PC-9 (cell line): ENCODE measurements at places on chromosomes 4 and X.

DNA sequence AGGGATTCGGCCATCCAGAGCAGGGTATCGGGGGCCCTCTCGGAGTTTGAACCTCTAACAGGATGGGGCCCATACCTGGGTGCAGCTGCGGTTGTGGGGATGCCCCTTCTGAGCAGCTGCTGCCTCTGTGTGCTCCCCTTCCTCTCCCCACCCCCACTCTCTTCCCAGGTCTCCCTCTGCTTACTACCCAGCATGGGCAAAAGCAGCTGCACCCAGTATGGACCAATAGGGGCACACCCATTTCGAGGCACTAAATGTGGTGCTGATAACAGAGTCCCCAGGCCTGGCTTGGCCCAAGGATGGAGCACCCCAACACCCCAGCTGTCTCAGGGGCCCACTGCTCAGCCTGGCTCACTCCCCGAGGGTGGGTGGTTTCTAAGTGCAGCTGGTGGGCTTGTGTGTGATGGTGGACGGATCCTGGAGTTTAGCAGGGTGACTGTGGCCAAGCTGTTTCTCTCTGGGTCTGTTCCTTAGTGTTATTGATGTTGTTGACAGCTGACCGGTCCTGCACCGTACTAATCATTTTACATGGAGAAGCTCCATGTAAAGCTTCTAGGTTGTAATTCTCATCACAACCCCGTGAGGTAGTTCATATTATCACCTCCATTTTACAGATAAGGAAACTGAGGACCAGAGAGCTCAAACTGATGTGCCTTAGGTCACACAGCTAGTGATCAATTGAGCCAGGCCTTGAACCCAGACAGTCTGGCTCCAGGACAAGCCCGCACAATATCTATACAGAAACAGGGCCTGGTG is 13.1 kb upstream of the KIAA0232 start:
- no peak for DNase-seq

GRCh38 chrX:14902537-14902936 is 29.3 kb downstream of the MOSPD2 start:
- DNase-seq = no peak

DNA sequence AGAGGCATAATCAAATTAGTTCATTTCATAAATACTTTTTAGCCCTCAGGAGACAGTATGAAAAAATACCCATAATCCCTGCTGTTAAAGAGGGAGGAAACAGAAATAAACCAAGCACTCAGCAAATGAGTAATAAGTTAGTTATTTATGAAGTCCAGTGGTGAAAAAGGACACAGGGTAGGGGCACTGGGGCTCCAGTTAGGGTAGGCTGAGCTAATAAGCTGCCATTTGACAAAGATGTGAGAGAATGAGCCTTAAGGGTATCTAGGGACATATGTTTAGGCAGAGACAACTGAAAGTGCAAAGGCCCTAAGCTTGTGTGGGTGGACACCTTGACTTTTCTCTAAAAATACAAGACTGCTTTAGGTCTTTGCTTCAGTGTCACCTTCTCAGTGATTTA is 94.4 kb downstream of the IL15 start:
- DNase-seq = no peak

DNA sequence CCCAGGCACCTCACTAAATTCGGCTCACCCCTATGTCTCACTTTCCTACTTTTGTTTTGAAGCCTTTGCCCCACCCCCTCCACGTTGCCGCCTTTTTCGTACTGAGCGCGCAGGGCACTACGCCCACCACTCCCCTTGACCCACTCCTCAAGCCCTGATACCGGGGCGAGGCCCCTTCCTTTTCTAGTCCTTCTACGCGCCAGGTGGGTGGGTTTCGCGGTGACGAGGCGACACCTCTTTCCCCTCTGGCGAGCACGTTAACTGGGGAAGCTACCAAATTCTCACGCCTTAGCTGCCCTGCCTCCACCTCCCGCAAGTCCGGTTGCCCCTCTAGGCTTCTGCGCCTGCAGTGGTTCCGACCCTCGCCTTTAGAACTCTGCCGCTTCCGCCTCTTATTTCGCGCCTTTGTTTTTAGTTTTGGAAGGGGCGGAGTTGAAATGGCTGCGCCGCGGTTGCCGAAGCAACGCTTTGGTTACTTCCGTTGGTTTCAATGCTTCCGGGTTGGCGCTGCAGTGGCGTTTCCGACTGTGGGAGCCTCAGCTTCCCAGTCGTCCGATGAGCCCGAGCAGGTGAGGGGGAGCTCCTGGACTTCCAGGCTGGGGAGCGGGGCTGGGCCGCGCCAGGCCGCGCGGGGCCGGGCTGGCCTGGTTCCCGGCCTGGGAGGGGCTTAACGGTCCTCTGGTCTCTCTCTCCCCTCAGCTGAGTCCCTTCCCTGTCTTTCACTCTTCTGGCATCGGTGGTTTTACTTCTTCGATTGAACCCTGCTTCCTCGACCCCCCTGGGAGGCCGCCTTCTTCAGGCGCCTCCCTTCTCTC is at the start of gene SLC25A14:
Gene SLC25A14 (plus strand): TSS at position 512 of the 815 bp plus-strand sequence. CDS start 360 bp downstream, outside the sequence.
- DNase-seq = peak; percentile 82

DNA sequence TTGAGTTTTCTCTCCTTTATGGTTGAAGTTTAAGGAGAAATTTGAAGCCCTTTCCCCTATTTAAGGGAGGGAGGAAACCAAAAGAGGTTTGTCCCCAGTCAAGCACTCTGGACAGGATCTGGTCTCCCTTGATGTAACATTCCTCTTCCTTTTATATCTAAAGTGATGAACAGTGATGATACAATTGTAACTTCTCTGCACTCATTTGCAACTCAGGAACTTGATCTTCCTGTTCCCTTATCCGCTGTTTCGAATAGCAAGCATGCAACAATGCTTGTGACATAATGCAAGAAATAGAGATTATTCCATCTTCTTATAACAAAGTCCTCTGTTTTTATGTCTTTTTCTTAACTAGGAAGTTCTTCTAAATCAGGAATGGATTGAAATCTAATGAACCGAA is 18.3 kb downstream of the ALPK1 start:
- DNase-seq = no peak

GRCh38 chr4:156609421-156609820 is 362.2 kb downstream of the PDGFC start:
- DNase-seq = no peak

DNA sequence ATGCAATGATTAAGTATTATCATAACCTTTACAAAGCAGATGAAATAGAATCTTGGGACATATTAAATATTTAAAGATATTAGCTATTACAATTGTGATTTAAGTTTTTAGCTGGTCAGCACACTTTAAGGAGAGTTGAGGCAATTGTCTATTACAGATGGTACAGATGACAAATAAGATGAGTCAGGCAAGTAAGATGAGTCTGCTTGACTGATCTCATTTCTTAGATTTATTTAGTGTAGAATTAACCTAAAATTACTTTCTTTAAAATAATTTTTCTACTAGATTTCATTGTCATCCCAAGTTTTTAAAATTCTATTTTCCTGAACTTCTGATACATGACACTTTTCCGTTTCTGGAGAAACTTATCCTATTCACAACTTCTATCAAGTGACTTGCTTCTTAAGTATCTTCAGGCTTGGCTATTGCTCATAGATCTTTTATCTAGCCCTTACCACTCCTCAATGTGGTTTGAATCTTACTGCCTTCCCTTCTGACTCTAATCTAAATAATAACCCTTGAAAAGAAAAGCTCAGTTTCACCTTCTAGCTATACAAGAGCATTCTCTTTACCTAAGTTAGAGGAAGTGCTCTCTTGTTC is 32.9 kb downstream of the CXCL1 start:
- DNase-seq = no peak

- DNase-seq = no peak
These were observed 791.9 kb downstream of the FAT4 start for GRCh38 chr4:126106658-126107057.

- no peak for DNase-seq
These were observed 34.2 kb downstream of the LDB2 start for GRCh38 chr4:16864199-16864598.

GRCh38 chr4:8893624-8894423 is 22.2 kb upstream of the HMX1 start:
- DNase-seq = no peak

- DNase-seq = no peak
These were observed 127.9 kb upstream of the FTHL17 start for GRCh38 chrX:31199840-31200114.

GRCh38 chr4:53431052-53431451 is 53.6 kb downstream of the FIP1L1 start:
- no peak for DNase-seq

DNA sequence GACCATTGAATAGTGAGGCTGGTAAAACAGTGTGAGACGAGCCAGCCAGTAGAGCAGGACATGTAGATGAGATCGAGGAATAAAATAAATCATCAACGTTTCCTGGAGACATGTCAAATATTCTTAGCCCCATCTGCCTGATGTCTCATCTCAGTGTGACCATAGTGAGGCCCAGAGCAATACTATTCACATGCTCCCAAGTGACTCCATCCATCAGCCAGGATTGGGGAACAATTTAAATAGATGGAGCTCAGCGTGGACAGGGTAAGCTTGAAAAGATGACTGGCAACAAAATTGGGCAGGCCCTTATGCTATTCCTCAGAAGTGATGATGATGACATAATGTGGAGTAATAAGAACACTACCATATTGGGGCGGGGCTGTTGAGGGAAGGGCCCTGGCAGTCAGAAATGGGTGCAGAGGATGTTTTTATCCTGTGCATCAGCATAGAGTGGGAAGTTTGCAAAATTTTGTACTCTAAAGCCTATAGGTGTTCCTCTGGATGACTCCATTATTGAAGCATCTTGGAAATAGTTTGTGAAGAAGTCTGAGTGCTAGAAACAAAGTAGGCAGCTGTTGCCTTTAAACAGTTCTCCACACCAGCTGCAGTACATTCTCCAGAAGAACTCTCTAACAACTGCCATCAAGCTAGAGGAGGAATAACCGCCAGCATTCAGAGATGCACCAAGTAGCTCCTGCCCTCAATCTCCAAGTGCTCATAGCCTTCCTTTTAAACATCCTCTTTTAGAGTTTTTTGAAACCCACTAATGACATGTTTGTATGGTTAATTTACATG is 333.0 kb downstream of the DCHS2 start:
- DNase-seq = no peak

GRCh38 chrX:67614423-67614822 is 70.6 kb downstream of the AR start:
- no peak for DNase-seq

GRCh38 chrX:22559506-22559905 is 286.8 kb downstream of the CBLL2 start:
- no peak for DNase-seq

DNA sequence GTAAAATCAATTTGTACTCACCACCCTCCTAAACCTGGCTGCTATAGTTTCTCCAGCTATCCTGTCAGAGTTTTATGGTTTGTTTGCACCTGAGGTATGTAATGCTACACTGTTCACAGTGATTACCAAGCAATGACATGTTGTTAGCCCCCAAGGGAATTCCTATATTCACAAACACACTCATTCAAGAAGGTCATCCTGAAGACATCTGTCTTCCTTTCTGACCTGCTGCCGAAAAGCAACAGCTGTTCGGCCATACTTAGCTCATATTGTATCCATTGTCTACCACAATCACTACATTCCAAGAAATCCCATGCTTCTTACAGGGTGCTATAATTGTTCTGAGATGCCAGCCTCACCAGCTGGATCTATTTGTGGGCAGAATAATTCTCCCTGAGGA is 160.1 kb upstream of the GYPA start:
- no peak for DNase-seq

- no peak for DNase-seq
These were observed 52.2 kb upstream of the HGFAC start for GRCh38 chr4:3389233-3390215.

- DNase-seq = no peak
These were observed 17.1 kb downstream of the PPP2R3B start for GRCh38 chrX:369563-370101.

DNA sequence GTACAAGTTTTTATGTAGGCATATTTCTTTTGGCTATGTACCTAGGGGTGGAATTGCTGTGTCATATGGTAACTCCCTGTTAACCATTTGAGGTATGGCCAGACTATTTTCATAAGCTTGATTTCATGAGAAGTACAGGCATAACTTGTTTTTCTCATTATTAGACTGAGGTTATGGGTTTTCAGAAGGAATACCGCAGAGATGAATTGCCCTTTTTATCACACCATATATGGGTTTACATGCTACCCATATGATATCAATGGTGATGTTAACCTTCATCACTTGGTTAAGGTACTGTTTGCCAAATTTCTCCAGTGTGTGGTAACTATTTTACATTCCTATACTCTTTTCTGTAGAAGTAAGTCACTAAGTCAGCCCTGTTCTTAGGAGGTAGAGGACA is 23.5 kb downstream of the RAB40A start:
- DNase-seq = no peak

DNA sequence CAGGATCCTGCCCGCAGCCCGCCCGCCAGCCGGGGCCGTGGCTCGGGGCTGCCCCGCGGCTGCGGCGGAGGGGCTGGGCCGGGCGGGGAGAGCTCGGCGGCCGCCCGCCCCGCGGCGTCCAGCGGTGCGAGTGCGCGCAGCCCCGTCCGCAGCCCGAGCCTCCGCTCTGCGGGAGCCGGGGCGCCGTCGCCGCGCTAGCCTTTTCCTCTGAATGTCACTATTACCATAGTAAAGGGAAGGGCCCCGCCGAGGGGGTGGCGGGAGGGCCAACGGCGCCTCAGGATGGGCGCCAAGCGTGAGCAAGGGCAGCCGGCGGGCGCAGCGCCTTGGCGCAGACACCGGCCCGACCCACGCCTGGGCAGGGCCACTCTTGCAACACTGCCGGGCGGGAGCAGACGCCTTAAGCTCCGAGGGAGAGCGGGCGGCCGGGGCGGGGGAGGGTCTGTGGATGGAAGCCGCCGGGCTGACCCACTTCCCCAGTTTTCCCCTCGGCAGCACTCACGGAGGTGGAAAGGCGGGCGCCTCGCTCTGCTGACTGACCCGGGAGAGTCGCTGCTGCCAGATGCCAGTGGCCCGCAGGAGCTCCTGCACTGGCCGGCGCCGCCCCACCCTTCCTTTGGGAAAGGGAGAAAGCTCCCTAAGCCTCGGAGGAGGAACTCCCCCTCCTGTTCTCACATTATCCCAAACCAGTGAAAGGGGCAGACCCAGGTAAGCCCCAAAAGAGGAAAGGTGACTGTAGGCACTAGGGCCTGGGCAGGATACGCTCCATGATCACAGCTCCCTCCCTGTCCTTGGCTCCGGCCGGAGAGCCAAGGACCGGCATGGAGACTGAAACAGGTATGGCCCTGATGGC is 329.4 kb downstream of the HNRNPD start:
- peak; percentile 34 for DNase-seq

DNA sequence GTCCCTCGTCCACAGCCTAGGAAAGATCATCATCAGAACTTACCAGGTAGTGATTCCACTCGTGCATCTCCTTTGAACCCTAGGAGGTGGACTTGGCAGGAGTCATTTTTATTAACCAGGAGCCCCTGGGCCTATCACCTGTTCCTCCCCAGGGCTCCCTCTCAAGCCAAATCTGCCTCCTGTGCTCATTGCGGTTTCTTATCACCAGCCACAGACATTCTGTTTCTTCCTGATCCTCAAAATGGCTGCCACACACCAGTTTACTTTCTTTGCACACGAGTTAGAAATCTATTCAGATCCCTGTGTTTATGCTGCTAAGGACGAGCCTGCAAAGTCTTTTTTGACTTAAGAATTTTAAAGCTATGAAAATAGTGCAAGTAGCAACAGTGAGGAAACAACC is 354.5 kb upstream of the BOD1L1 start:
- DNase-seq = no peak
